ENCODE measurements at places on chromosomes 3 and 15.

DNA sequence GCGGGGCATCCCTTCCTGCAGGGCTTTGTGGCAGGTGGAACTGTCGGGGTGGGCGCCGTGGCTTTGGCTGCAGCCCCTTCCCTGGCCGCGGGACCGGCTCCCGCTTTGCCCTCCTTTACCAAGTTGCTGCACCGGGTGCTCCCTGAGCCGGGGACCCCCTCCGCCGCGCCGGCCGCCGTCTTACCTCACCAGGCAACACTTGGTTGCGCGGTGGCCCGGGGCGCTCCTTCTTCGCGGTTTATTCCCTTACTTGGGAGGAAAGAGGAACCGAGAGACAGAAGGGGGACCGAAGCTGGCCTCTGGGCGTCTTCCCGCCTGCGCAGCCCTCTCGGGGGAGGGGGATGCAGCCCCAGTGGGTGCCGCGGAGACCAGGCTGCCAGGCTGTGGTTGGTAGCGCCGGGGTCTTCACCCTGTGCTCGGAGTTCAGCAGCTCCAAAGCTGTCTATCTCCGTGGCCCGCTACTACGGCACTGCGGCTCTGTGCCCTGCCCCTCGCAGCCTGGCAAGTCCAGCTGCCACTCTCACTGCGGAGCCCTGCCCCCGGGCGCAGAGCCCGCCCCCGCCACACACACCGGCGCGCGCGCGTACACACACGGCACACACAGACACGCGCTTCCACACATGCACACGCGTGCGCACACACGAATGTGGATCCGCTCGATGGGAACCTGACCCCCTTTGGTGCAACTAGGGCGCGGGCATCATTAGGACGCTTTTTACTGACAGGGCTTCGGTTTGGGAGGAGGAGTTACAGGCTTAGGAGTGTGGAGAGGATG, at the start of gene DGKG:
DGKG (minus strand) TSS at position 473 of the 775 bp plus-strand sequence. CDS start 41,775 bp downstream, outside the sequence.
- peak; percentile 85 for DNase-seq

DNA sequence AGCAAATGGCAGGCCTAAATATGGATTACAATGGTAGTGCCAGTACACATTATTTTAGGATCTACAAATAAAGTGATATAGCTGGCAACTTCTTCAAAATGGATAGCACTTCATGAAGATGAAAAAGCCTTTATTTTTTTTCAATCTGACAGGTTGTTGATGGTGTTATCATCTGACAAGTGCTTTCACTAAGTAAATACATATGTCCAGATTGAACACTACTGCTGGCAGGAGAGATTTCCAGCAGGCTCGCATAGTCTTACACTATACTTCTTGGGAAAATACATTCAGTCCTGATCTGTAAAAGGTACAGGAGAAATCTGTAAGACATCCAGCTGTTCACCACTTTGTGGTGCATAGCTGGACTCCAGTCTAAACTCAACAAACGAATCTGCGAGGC, 50.9 kb upstream of the ALCAM start:
- no peak for DNase-seq

GRCh38 chr3:70990723-70991122, 592.8 kb downstream of the FOXP1 start:
- no peak for DNase-seq

DNA sequence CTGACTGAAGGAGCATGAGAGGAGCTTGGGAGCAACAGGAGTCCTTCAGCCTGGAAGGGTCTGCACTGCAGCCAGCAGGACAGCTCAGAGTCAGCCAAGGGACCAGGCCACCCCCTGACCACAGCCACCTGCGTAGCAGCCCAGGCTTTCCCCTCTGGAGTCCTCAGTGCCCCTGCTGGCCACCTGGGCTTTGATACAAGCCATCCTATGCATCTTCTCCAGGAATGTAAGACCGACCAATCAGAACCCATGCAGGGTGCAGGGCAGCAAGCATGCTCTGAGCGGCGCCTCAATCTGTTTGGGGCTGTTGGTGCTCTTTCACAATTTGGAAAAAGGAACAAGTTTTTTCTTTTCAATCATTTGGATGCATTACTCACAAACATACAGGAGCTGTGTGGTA, 52.0 kb downstream of the DZIP1L start:
- no peak for DNase-seq

DNA sequence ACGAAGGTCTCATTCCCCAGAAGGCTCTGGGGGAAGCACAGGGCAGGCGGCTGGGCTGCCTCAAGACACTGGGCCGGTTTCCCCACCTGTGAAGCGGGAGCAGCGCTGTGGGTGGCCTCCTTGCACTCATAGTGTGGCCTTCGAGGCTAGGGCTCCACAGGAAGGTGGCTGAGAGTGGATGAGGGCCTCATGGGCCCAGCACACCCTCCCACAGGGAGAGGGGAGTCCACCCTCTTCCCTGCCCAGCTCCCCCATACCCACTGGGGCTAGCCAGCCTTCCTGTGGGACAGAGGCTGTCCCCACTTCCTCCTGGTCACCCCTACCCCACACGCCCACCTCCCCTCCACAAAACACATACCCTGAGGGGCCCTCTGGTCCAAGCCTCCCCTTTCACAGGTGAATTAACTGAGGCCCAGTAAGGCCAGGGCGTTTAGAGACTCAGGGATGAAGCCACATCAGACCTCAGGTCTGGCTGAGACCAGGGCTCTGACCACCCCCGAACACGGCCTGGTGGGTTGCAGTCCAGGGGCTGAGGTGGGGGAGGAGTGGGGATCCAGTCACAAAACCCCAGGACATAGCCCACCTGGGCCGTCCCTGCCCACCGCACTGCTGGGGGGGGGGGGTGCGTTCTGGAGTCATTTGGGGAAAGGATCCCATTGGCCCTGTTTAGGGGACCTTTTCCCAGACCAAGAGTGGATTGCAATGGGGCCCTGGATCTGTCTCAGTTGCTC, 1.1 kb downstream of the ANPEP start:
- DNase-seq: no peak

DNA sequence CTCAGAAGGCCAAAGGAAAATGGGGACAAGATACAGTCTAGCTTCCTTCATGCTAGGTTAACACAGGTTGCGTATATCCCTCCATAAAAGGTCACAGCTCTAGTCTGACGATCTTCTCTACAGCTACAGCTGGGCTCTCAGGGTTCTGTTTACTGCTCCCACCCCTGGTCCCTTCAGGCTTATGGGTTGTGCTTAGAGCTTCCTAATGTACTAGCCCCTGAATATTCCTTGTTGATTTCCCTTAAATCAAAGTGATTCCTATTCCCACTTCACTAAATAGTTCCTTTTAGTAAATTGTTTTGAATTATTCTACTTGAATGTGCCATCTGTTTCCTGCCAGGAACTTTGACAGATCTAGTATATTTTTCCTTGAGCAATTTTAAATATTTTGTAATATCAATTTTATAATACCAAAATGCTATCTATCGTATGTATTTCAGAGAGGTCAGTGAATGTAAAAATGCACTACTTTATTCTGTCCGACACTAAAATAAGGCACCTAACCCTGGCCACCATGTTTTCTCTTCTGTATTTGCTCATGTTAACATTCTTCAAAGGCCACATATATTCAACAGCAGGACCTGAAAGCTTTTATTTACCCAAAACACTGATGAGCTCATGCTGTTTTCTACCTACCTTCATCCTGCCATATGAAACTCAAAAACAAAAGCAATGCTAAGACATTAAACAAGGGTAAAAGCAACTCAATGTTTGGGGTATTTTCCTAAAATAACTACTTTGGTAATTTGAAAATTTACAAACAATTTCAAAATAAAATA, 92.8 kb upstream of the TGFBR2 start:
- no peak for DNase-seq

GRCh38 chr15:61888074-61888780, 172.0 kb downstream of the VPS13C start:
- DNase-seq: no peak

- DNase-seq: no peak
These were observed 136.0 kb upstream of the RAP2B start for GRCh38 chr3:153026026-153026425.

GRCh38 chr15:65214010-65214409, 2.7 kb upstream of the CILP start:
- DNase-seq: no peak

DNA sequence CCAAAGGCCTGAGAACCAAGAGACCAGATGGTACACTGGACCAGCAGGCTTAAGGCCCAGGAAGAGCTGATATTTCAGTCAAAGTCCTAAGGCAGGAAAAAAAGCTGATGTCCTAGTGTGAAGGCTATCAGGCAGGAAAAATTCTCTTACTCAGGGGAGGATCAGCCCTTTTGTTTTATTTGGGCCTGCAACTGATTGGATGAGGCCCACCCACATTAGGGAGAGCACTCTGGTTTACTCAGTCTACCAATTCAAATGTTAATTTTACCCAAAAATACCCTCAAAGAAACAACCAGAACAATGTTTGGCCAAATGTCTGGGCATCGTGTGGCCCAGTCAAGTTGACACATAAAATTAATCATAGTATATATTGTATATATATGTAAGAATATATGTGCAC, 24.5 kb upstream of the MYRIP start:
- DNase-seq: no peak

DNA sequence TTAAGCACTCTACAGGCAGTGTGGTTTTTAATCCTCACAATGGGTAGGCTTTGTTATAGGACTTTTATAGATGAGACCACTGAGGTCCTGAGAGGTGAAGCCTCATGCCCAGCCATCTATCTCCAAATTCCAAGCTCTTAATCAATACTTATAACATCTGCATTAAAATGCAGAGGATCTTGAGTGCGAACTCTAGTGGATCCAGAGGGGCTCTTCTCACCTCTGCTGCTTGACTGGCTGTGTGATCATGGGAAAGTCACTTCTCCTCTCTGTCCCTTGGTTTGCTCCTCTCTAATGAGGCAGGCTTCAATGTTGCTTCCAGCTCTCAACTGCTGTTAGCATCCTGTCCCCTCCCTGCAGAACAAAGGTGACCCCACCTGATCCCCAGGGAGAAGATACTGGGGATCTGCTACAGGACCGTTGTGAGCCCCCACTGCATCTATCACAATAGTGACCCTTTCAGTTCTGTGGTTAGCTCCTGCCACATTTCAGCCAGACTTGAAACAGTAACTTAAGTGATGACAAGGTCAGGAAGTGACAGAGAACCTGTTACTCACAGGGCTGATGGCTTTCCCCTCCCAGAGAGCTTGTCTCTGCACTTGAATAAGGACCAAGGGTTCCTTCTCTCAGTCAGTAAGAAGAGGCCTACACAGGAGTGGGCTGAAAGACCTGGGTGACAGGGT, 1.3 kb downstream of the SLC27A2 start:
- no peak for DNase-seq
